ENCODE measurements at places on chromosomes 5 and 9.
A peak's percentile ranks its signal among the peaks of the same experiment; 100 is the strongest.

DNA sequence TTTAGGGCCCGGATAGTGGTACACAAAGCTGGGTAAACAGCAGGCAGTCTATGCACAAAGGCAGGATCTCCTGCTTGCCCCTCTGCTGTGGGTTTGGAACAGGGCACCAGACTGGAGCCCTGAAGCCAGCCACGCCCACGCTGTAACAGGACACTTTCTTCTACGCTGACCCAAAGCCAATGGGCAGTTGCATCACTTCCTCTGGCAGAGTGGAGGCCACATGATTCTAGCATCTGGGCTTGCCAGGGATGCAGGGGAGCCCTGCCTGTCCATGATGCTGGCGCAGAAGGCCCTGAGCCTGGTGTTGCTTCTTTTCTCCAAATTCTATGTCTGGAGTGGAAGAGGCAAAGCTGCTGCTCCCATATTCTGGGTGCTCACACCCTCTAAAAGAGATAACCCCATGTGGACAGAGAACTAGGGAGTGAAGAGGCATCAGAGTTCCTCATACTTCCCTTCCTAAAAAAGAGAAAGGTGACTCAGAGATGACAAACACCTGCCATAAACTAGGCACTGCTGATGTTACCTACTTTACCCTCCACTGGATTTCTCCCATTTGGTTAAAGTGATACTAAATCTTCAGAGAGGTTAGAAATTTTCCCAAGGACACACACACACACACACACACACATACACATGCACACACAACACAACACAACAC lies 260.3 kb upstream of the KLF4 start:
- DNase-seq = peak; percentile 54

DNA sequence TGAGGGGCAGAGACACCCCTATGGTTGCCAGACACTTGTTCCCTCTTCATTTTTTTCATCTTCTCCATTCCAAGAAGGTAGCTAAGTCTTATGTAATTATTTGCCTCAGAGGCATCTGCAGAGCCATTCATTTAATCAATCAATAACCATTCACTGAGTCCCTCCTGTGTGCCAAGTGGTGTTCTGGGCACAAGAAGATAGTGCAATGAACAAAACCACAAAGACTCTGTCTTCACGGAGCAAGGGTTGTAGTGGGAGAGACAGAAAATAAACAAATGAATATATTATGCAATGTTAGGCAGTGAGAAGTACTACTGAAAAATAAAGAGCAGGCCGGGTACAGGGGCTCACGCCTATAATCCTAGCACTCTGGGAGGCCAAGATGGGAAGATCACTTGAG lies 41.4 kb upstream of the CTNNA1 start:
- DNase-seq = no peak

DNA sequence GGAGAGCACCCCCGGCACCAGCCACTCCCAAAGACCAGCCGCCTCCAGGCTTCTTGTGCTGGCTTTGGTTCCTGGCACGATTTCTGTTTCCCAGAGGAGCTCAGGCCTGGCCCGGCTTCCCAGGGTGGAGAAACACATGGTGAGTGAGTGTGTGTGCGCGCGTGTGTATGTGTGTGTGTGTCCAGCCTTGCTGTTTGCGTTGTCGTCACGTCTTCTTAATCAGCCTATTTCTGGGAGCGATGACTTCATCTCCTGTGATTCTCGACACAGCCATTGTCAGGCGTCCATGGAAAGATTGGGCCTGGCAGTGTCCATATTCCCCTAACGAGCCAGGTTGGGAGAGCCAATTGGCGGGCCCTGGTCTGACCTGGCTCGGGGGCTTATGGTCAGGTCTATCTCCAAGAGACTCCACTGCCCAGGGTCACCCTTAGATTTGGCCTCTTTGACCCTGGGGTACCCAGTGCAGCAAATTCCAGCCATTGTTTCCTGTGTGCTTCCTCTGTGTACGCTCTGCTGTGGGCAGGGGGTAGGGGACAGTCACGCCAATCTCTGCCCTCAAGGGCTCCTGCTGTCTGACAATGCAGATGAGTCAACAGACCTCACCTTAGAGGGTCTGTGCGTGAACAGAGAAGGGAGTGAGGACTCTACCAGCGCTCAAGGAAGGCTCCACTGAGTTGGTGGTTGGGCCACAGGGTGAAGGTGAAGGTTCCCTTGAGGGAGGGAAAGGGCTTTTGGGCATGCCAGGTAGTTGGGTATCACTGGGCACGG lies 73.8 kb downstream of the DAB2IP start:
- DNase-seq = no peak

DNA sequence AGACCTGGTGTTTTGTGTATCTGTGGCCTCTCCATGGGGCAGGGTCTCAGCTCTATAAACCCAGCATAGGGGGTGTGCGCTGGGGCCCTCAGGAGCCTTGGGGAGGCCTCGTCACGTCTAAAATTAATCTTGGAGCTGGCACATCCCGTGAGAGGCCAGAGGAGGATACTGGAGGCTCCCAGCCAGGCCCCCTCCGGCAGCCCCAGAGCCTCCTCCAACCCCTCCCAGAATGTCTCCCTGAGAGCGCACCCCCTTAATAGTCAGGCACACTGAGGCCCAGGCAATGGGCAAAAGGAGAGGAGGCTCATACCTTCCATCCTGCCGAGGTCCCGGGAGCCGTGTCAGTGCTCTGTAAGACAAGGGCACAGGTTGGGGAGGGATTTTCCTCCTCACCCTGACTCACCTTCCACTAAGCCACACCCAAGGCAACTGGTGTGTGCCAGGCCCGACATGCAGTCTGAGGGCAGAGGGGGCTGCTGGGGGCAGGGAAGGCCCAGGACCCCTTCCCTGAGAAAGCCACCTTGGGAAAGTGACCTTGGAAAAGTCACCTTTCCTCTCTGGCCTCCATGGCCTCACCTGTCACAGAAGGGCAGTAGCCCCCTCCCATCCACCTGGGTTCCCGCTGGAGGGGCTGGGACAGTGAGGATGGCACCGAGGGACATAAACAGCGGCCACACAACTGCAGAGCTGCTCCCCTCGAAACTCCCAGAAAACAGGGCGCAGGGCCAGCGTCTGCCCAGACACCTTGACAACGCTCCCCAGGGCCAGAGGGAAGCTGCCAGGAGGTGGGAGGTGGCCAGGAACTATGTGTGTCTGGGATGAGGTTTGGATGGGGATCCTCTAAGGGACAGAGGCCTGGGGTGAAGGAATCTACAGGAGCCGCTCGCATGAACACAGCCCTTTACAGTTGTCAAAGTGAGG lies 2.9 kb downstream of the AK1 start:
- DNase-seq = no peak

- DNase-seq = no peak
These were observed 41.5 kb upstream of the MAP1B start for GRCh38 chr5:72065751-72066255.

GRCh38 chr9:124468061-124468740 lies 17.9 kb downstream of the ADGRD2 start:
- DNase-seq = no peak

GRCh38 chr9:26261503-26262330 lies 583.5 kb upstream of the TUSC1 start:
- no peak for DNase-seq

DNA sequence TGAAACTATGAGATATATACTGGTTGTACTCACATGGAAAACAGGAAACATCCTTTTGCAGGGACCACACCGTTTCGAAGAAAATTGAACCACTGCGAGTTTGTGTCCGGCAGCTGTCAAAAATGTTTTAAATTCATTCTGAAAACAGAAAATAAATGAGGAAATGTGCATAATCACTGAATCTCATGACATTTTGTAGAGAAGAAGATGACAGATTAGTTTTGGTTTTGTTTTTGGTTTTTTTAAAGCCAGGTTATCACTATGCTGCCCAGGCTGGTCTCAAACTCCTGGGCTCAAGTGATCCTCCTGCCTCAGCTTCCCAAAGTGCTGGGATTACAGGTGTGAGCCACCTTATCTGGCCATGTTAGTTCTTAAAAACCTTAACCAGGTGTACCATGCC lies 3.5 kb downstream of the TXNDC8 start:
- no peak for DNase-seq

- no peak for DNase-seq
These were observed 786 bp upstream of the TSSK1B start for GRCh38 chr5:113435575-113435974.

GRCh38 chr5:128303593-128303992 lies 220.0 kb downstream of the SLC12A2 start:
- no peak for DNase-seq

DNA sequence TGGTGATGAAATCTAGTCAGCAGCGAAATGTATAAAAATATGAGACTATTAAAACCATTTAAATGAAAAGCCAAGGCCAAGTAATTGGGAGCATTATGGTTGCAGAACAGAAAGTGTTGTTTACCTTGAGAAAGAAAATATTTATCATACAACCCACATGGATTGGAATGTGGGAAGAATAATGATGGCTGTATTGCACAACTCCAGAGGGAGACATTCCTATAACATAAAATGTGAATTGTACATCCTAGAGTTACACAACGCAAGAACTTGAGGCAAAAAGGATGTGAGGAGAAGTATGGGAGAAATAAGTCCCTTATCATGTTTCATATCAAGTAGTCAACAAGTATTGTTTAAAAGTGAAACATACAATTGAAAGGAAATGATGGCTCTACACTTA lies 1014.0 kb upstream of the SEMA6A start:
- no peak for DNase-seq

DNA sequence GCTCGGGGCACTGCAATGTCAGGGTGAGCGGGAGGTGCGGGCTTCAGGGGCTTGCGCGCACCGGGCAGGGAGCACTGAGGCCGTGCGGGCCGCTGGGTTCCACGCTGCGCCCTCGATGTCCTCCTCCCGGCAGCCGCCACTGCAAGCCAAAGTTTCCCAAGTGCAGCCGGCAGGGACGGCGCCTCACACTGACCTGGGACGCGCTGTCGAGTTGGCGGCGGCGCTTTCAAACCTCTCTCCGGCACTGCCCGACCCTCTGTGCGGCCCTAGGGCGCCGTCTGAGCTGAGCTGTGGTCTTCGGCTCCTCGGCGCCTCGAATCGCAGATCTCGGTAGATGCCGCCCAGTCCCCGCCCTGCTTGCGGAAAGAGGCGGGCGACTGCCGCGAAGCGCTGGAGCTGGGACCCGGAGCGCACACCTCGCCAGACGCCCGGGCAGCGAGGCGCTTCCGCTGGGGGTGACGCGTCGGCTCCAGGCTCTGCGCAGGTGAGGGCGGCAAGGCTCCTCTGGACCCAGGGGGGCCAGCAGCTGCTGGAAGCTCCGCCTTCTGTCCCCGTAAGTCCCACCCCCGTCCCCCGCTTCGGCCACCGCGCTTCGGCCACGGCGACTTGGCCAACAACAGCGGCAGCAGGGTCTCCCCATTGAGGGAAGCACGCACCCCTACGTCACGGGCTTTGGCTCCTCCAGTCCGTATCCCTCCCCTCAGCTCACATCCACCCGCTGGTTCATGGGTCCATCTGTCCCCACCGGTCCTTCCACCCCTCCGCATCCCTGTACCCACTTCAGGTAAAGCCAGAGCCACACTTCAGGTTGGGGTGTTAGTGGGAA lies at the start of gene ANKRD34B:
ANKRD34B (minus strand) TSS at position 320 of the 826 bp plus-strand sequence. CDS start 10,261 bp downstream, outside the sequence.
- DNase-seq = no peak

DNA sequence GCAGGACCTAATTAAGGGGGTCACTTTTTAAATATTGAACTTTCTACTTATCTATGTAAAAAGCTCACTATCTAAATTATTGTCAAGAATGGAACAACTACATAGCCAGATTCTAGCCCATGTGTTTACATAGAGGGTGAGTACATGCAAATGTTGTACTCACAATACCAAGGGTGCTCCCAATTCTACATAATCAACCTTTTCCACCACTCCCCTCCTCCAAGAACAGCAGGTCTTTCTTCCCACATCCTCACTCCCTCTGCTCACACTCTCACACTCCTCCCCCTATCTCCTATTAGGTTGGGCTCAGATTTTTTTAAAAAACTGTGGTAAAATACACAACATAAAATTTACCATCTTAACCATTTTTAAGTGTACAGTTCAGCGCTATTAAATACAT lies 325.4 kb downstream of the ARL15 start:
- DNase-seq = no peak

DNA sequence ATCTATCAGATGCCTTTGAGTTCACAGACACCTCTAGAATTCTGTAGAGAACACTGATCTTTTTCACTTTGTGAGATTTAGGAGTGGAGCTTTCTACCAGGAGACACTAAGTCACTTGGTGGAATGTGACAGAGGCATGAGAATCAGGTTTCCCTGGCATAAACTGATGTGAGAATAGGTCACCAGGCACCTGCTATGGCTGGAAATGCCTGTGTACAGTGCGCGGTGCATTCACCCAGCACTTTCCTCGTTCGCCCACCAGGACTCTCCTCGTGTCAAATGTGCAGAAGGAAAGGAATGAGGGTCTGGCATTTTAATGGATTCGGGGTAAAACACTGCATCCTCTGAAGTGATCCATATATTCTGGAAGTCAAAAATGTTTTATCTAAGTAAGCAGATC lies 281.8 kb upstream of the TUT7 start:
- no peak for DNase-seq

GRCh38 chr5:138471052-138471361 lies 5.7 kb downstream of the EGR1 start:
- DNase-seq = no peak

DNA sequence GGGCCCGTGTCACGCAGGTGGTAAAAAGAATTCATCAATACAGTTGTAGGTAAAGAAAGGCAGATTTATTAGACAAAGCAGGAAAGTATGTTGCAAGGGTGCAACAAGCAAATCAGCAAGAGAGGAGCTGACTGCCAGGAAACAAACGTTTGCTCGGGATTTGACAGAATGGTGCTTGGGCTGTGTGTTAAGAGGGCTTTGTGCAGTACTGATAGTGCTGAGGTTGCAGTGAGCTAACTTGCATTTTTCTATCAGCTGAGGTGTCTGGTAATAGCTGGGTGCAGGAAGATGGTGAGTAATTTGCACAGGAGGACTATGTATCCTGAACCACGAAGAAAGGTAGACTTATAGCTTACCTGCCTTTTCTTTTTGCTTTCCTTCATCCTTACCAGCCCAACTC lies 3.9 kb upstream of the RARS1 start:
- no peak for DNase-seq

- no peak for DNase-seq
These were observed 66.2 kb upstream of the CLINT1 start for GRCh38 chr5:157924931-157925729.

DNA sequence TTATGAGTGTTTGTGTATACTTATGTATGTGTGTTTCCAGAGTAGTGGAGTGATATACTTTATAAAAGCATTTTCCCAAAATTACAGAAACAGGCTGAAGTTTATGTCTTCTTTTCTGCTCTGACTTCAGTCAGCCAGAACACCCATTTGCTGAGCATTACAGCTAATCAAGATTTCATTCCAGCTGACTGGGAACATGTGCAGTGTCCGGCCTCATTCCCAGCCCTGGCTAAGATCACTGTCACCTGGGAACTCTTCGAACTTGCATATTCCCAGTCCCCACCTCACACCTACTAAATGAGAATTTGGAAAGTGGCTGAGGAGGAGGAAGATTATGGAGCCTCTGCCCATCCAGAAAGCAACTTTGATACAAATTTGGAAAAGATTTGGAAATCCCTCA lies 90.8 kb upstream of the PRRC1 start:
- no peak for DNase-seq

- no peak for DNase-seq
These were observed 8.4 kb upstream of the GOLPH3 start for GRCh38 chr5:32182463-32183063.

DNA sequence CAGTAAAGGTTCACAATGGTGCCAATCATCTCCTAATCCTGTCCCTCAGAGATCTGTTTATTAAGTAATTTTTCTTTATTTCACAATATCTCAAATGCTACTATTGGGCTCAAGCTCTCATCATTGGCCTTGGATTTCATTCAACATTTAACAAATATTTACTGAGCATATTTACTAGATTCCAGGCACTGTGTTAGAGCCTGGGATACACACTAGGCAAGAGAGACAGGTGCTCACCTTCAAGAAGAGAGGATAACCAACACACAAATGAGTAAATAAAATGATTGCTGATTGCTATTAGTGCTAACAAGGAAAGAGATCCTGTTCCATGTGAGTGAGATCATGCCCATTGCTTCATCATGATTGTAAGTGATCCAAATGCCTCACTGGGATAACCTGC lies 27.4 kb downstream of the PPP2R2B start:
- no peak for DNase-seq

All from Panc1 (cell line).